GM19239 (cell line): ENCODE measurements at places on chromosomes 3 and 15.

DNA sequence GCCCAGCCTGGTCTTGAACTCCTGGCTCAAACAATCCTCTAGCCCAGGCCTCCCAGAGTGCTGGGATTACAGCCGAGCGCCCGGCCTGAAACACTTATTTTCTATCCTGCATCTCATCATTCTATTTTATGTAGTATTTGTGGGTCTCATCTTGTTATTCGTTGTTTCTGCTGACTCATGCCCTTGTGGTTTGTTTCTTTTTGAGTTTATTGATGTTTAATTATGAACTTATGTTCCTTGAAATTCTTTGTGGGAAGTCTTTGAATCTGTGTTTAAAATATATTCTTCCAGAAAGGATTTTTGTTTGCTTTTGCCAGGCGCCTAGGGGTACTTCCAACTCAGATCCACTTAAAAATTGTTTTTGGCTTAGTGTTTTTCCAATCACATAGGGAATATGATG is 78.3 kb upstream of the C15orf39 start:
- DNase-seq, result no peak

DNA sequence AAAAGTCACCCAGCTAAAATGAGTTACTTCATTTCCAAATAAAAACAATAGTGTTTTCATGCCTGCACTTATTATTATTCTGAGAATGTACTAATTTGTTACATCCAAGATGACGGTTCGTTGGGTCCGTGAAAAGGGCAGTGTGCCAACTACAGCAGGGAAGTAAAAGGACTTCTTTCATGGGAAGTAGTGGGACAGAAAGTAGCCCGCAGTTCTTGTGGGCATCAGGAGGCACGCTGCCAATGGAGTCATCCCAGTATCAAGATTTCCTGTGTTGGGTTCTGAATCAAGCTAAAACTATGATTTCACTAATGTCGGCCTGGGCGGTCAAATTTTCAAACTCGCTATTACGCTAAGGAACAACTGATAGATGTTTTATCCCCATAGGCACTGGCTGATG is 254.5 kb upstream of the SOX2 start:
- DNase-seq, result no peak

DNA sequence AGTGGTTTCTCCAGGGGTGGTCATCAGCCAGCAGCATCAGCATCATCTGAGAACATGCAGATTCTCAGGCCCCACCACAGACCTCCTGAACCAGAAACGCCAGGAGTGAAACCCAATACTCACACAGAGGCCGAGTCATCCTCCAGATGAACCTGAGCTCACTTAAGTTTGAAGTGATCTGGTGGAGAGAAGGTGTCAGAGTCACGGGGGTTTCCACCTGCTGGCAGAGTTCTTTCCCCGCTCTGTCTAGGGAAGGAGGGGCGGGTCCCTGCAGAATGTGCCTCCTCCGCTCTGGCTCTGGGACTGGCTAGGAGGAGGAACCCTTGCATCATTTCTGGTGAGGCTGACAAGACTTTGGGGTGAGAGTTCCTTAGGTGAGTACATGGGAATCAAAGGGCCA is 13.3 kb upstream of the KIF23 start:
- no peak for DNase-seq

DNA sequence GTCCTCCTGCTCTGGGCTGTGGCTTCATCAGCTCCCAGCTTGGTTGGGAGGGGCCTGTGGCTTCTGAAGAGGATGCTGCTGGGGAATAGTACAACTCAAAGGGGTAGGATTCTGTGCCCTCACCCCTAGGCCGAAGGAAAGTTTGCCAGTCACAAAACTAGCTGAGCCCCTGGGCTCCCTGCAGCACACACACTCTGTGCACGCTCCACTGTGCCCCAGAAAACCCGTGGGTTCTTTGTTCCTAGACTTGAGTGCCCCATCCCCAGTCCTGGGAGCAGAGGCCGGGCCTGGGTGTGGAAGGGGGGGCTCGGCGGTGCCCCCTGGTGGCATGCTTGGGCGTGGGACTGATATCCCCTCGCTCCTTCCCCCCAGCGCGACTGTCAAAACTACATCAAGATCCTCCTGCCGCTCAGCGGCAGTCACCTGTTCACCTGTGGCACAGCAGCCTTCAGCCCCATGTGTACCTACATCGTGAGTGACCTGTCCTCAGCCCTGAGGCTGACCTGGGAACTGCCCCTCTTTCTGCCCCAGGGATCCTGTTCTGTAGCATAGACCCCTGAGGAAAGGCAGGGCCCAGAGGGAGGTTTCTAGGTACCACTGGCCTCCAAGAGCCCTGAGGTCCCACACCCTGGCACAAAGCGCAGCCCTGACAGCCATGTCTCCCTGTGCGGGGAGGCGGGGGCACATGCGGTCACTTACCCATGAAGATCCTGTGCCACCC is 14.2 kb downstream of the CIB1 start:
- no peak for DNase-seq

DNA sequence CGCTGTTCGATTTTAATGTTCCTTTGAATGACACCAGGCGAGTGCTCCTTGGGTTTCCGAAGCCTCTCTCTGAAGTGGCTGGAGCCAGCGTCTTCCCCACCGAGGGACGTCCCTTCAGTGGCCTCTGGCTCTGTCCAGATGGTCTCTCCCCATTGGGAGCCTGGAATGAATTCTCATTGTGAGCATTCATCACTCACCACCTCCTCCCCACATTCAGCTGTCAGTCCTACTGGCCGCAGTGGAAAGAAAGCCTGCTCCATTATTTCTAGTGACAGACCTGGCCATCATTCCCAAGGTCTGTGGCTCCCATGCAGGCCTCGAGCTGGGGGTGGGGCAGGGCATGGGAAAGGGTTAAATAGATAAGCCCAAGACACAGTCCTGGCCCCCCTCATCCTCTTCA is 35.2 kb downstream of the ZNF710 start:
- no peak for DNase-seq

DNA sequence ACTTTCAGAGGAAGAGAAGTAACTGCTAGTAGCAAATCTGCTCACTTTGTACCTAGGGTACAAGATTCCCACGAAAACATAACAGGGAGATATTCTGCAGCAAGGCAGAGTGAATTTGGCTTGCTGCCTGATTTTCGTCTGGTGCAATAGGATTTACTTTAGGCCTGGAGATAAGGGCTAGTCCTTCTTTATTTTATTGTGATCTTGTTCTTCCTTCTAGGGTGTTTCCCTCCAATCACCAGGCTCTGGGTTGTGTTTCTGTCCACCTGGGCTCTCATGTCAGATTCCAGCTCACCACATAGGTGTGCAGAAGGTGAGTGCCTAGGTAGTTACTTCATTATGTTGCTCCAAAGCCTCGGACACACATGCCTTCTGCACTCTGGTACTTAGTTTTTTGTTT is 211.8 kb upstream of the RGMA start:
- DNase-seq, result no peak

GRCh38 chr3:148330542-148330941 is 367.2 kb upstream of the AGTR1 start:
- no peak for DNase-seq

DNA sequence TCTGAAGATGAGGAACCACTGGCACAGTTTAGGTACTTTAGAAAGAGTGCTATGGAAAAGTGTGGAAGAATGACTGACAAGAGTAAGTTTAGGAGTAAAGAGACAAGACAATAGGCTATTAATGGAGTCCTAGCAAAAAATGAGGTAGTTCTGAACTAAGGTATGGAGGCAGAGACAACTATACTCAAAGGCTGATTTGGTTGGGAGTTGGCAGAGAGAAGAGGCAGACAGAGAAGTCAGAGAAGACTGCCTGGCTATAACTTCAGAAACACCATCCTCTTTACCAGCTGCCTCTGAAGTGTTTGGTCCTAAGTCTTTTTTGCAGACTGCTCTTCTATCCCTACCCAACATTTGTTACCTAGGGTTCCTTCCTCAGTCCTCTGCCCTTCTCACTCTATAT is 19.2 kb downstream of the DYNC1LI1 start:
- DNase-seq, result no peak

DNA sequence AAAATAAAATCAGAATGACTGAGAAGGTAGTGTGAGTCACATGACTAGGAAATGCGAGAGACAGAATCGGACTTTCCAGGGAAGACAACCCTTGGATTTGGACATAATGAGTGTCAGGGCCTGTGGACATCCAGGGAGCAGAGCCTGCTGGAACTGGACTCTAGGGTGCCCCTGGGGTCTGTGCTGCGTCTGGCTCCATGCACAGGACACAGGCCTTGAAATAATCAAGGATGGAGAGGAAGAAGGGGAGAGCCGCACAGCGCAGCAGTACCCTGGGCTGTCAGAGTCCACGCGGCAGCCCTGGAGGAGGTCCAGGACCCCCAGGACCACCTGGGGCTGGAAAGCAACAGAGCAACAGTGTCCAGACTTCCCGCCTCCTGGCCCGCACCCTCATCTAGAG is 173.7 kb downstream of the PDE8A start:
- DNase-seq, result no peak

DNA sequence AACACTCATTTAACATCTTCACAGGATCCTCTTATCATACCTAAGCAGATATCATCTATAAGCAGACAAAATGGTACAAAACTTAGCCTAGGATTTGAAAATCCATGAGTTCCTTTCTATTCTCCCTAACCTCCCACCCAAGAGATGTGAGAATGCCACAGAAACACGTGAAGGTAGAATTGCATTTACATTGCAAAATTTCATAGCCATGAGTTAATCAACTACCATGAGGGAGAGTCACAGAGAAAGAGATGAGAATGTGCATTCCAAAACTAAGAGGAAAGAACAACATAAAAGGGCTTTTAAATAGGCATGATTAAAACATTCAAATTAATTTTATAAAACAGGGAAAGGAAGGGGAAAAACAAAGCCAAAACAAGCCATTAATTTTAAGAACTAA is 806.2 kb downstream of the NTRK3 start:
- no peak for DNase-seq

- DNase-seq, result no peak
Observed at GRCh38 chr15:77992356-77993222, 84.9 kb downstream of the TBC1D2B start.

GRCh38 chr3:140708815-140709214 is 31.0 kb downstream of the TRIM42 start:
- no peak for DNase-seq

- DNase-seq, result no peak
Observed at GRCh38 chr3:171699601-171700000, 110.7 kb downstream of the PLD1 start.

DNA sequence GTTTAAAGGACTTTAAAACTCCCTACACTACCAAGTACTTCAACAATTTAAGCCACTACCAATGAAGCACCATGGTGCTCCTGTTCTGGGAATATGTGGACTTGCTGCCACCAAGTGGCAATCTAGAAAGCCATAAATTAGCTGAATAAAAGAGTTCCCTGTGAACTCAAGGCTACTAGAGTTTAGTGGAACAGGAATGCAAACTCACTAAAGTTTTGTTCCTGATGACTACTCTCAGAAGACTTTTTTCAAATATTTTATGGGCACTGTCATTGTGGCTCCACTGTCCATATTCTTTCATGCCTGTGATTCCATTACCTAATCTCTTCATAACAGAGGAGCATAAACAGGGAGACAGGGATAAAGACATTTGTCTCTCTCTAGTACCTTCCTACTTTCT is 63.9 kb downstream of the TMCC1 start:
- DNase-seq, result no peak

GRCh38 chr3:56787784-56788256 is 13.9 kb downstream of the ARHGEF3 start:
- DNase-seq, result no peak

DNA sequence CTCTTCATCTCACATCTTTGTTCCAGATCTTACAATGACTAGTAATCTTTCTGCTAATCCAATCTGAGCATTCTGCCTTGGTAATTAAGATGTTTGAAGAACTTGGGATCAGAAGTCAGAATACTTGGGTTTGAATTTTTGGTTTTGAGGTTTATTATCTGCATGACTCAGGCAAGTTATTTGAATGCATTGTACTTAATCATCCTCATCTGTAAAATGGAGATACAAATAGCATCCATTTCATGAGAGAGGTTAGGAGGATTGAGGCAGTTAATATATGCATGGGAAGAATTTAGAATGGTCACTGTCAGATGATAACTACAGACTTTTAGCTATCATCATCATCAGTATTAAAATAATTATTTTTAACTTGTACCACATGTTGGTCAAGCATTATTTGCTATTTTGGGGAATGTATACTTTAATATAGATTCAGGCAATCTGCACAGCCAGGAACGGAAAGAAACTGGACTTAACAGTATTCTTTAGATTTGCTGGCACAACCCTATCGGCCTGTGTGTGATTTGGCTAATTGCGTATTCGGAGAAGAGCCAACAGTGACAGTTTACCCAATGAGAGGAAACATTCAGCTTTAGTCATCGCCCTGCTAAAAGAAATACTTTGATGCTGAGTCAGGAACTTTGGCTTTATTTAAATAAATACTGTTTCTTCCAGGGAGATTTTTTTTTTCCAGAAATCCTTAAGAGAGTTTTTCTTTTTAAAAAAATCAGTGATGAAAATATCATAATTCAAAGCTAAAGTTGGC is 600.0 kb downstream of the ROBO1 start:
- DNase-seq, result no peak

DNA sequence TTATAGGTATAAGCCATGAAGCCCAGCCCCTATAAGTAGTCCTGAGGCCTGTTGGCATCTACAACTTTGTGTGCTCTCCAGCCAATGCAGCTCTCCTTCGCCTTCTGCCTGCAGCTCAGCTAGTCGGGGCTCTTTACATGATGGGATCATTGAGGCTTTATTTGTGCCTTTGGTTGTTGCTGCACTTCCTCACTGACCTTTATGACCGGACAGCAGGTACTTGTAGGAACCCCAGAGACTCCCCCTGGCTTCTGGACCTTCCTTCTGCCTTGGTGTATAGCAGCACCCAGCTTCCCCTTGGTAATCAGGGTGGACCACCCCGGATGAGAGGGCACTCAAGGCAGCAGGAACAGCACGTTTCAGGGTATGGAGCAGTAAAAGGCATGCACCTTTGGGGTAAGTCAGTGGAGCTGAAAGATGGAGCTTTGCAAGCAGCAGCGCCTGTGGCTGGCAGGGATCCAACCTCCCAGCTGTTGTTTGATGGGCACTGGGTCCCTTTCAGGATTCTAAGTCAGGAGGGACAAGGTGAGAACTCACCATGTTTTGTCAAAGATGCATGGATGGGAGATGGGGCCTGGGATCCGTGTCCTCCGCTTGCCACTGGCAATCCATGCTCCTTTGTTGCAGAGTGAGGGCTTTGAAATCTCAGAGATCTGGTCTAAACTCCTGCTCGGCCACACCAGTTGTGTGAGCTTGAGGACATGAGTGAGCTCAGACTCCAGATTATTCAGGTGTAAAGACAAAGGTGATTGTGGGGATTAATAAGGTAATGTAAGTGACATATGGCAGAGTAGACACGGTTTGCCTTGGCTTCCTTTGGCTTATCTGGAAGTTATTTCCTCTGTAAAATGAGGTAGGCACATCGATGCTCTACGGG is 65.1 kb upstream of the KLF13 start:
- DNase-seq, result no peak

GRCh38 chr3:188662214-188662613 is 508.3 kb downstream of the LPP start:
- DNase-seq, result no peak

DNA sequence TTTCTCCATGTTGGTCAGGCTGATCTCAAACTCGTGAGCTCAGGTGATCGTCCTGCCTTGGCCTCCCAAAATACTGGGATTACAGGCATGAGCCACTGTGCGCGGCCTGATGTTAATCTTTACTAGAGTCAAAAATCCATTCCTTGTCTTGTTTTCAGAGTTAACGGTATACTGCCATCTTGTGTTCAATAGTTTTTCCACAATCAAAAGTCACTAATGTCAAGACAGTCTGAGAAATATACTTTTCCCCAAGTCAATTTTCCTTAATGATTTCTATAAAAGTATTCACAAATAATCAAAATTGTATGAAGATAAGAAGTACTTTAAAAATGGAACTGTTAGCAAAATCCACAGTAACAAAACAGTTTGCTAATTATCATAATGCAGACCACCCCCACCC is 8.5 kb downstream of the CRBN start:
- no peak for DNase-seq
